ENCODE measurements at places on chromosomes 11 and 22.
A peak's percentile ranks its signal among the peaks of the same experiment; 100 is the strongest.

GRCh38 chr11:27187848-27188621, 147.4 kb downstream of the BBOX1 start:
- DNase-seq: no peak

GRCh38 chr11:109123816-109124787, 297.9 kb upstream of the C11orf87 start:
- DNase-seq: no peak

- no peak for DNase-seq
These were observed 991.7 kb downstream of the OPCML start for GRCh38 chr11:132540581-132540980.

- no peak for DNase-seq
These were observed 266.7 kb downstream of the TMEM135 start for GRCh38 chr11:87304412-87304811.

GRCh38 chr11:79708319-79708932, 267.6 kb upstream of the TENM4 start:
- peak; percentile 60 for DNase-seq

- no peak for DNase-seq
These were observed 13.7 kb upstream of the DEPDC7 start for GRCh38 chr11:33001751-33002542.

DNA sequence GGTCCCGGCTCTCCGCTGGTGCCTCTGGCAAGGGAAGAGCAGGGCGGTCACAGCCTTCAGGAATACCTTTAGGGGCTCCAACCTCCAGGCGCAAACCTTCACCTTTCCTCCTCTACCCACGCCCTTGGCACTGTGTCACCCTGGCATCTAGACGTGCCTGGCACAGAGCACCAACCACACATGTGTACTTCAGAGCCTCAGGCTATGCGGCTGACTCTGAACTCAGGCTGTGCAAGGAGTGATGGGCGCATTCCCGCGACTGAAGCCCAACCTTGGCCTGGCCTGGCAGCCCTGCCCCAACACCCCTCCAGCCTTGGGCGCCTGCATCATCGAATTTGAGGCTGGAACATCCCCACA, 11.4 kb downstream of the SCARF2 start:
- DNase-seq: no peak

GRCh38 chr11:271319-271715, 6.9 kb upstream of the NLRP6 start:
- no peak for DNase-seq

GRCh38 chr11:5226732-5227310, at the start of gene HBB:
HBB (minus strand) TSS chr11:5227071; CDS start chr11:5227021, 50 bp downstream.
- no peak for DNase-seq

GRCh38 chr11:62702246-62702645, 5.0 kb downstream of the BSCL2 start:
- DNase-seq: peak; percentile 49

- no peak for DNase-seq
These were observed 360.0 kb upstream of the DDI1 start for GRCh38 chr11:103676413-103676812.

DNA sequence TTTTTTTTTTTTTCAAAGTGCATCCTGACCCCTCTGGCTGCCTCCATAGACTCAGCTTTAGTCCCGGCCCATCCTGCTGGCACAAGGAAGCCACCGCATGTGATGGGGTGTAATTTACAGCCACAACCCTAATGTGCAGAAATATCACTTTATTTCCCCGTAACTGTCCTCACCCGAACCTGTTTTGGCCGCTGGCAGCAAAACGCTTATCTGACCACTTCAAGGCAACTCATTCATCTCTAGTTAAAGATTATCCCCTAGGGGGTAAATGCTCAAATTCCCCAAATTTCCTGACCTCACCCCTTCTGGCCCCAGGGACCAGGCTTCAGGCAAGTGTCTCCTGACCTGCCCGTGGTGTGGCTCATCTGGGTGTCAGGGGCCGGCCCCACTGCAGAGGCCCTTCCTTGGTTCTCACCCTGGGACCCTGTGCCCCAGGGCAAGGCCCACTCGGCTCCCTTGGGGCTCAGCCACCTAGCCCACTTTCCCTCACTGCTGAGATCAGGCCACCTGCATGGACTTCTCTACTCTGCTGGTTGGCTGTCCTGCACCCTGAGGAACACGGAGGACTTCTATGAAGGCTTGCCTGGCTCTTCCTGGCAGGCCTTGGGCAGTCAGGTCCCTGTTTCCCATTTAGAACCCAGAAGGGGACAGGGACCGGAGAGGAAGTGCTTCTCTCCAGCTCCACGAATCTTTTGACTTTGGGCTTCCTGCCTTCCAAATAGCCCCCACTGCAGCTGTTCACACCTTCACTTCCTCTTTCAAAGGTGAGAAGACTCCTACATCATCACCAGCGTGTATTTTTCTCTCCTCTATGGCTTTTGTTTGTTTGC, 53.3 kb downstream of the WNT11 start:
- no peak for DNase-seq

DNA sequence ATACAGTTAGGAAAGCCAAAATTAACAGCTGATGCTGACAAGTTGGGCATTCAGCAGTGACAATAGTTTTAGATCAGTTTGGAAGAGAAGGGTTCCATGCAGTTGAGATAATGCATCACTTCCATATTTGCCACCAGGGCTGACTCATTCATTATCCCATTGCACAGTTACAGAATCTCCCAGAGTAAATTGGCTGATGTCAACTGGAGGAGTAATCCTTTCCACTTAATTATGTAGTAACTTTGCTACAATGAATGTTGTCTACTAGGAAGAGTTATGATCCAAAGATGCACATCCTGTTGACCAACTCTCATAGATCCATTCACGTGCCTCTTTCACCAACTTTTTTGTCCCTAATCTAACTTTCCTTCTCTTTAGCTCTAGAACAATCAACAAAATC, 123.3 kb upstream of the LUZP2 start:
- no peak for DNase-seq

DNA sequence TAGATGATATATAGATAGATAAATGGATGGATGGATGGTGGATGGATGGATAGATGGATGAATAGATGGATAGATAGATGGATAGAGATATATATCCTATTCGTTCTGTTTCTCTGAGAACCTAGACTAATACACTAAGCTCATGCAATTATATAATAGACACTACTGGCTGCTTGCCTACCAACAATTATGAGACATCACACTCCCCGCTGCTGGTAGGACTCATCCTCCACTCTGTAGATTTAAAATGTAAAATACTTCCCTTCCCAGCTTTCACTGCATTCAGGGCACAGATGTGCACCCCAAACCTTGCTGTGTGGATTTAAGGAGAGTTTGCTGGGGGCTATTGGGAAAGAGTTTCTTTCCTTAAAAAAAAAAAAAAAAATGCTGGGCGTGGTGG, 28.3 kb upstream of the RCN1 start:
- DNase-seq: no peak

DNA sequence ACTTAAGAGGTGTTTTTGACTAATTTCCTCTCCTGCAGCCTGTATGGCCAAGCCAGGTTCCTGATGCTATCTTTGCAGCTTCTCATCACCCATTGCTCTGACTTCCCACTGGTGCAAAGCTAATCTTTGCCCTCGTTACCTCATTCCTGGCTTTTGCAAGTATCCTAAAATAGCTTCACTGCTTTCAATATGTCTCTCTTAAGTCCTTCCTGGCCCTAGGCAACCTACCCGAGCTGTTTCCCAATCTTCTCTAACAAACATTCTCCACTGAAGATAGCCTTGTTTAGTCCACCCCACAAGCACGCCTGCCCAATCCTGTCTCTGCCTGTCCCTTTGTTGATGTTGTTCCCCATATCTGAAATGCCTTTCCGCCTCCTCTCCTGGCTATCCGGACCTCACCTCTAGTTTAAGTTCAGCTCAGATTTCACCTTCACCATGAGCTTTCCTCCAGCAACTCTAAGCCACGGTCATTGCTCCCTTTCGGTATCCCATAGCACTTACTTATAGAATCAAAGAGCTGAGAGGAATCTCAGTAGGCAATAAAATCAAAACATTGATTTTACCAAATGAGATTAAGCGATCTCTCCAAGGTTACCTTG, 30.1 kb upstream of the CECR2 start:
- DNase-seq: peak; percentile 62

Measured in bronchial epithelial cell (primary cell).